ENCODE measurements at places on chromosomes 1 and 21. TPM values are rescaled to one million over a fixed set of nuclear protein-coding genes. Genes with fewer than 3 reads are reported as not detected.

DNA sequence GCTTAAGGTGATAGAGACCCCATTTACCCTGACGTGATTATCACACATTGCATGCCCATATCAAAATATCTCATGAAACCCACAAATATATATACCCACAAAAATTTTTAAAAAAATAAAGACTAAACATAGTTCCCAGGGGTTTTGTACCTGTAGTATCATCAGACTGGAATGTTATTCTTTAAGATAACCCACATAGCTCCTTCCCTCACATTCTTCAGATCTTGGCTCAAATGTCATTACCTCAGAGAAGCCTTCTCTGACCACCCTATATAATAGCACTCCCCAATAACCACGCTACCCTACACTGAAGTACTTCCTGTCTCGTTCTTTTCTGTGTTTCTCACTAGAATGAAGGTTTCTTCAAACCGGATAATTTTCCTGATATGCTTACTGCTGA lies 138.3 kb upstream of the SNX7 start:
- no peak for DNase-seq
- H3K4me1 ChIP-seq = no peaks in the 10 kb centered on the region
- no peaks in the 10 kb centered on the region for H3K27me3 ChIP-seq
- H3K36me3 ChIP-seq = no peaks in the 10 kb centered on the region

DNA sequence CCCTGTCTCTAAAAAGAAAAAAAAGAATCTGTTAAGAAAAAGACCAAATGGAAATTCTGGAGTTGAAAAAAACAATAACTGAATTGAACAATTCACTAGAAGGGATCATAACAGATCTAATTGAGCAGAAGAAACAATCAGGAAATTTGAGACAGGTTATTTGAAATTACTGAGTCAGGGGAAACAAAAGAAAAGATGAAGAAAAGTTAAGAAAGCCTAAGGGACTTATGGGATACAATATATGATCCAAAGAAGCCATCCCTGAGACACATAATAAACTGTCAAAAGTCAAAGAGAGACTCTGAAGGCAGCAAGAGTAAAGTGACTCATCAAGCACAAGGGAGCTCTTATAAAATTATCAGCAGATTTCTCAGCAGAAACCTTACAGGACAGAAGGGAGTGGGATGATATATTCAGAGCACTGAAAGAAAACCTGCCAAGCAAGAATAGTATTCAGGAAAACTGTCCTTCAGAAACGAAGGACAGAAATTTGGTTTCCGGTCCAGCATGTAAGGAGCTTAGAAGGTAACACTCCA lies 44.5 kb downstream of the SLC2A1 start:
- peaks cover 5% of the 10 kb centered on the region for H3K4me1 ChIP-seq
- H3K27ac ChIP-seq = no peak overlapping the region

DNA sequence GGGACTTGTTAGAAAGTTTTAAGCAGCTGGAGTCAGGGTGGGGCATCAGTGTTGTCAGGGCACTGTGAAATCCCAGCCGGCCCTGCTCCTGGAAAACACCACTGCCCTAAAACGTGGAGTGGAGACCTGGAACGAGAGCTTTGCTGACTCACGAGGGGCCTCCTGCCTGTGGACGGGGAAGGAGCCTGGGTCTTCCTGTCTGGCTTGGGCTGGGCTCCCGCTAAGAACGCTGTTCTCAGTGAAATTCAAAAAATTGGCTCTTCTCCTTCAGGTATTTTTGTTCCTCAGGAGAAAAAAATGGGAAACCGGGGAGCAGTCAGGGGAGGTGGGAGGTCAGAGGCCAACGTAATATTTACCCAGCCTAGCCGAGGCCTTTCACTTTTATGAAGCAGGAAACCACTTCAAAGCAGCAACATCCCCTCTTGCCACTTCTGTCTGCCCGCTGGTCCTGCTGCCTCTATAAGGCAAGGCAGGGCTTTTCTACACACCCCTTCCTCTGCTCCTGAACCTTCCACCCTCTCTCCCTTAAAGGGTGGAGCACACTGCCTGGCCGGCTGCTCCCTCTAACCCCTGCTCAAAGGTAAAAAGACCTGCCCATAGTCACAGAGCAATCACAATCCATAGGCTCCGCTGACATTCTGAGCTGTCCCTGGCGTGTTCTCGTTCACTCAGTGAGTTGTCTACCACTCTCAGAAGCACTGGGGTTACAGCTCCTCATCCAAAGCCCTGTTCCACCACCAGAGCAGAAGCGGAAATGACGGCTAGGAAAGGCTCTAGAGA lies 8.0 kb downstream of the PLXNA2 start:
- no peak for DNase-seq
- H3K4me1 ChIP-seq = peaks cover 18% of the 10 kb centered on the region
- peaks cover 31% of the 10 kb centered on the region for H3K27me3 ChIP-seq
- H3K36me3 ChIP-seq = no peaks in the 10 kb centered on the region

GRCh38 chr1:98763488-98764150 lies 102.1 kb downstream of the SNX7 start:
- H3K27ac ChIP-seq = no peak overlapping the region
- H3K36me3 ChIP-seq = no peaks in the 10 kb centered on the region
- H3K4me3 ChIP-seq = no peak overlapping the region
- DNase-seq = no peak

DNA sequence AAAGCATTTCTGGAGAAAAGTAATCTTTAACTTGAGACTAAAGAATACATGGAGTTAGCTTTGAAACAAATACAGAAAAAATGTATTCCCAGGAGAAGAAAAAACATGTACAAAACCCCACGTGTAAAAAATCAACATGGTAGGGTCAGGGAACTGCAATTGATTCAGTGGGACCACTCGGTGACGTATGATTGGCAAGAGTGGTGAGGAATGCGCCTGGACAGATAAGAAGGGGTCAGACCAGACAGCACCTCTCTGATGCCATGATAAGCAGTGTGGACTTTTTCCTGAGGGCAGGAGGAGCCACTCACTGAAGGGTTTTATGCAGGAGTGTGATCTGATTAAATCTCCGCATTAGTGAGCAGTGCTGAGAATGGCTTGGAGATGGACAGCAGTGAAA lies 142.5 kb downstream of the DAB1 start:
- H3K4me3 ChIP-seq = no peak overlapping the region
- H3K4me1 ChIP-seq = no peaks in the 10 kb centered on the region
- H3K27ac ChIP-seq = no peak overlapping the region
- DNase-seq = no peak

GLRX2 gene
- total RNA-seq = 40.4 TPM

GRCh38 chr1:183783767-183784637 lies 20.9 kb upstream of the RGL1 start:
- H3K36me3 ChIP-seq = no peaks in the 10 kb centered on the region
- no peaks in the 10 kb centered on the region for H3K27me3 ChIP-seq
- no peak overlapping the region for H3K27ac ChIP-seq
- no peak for DNase-seq

DNA sequence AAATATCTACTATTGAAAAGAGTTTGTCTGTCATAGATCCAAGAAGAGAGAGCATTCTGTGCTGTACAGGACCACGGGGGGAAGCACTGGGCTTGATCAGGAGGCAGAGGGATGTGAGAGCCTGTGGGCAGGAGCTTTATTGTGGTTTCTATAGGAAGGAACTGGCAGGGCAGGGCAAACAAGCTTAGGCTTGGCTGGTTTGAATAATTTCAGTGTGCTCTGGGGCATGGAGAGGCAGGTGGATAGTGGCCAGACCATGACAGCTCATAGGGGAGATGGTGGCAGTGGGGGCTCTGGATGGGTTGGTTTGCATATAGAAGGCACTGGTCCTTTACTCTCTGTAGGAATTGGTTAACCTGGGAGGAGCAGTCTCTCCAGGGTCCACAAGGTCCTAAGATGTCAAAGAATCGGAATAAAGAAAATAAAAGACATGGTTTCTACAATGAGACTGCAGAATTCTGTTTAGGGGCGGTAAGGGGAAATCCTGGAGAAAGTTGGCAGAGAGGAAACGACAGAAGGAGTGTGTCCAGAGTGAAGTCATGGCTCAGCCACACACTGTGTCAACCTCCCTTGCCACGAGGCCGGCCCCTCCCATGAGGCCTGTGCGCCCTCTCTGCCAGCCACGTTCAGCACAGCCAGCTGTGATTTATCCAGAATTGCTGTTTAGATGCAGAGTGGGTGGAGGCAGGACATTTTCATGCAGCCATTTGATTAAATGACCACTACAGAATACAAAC lies 81.7 kb upstream of the PGBD5 start:
- no peak overlapping the region for H3K4me3 ChIP-seq
- no peaks in the 10 kb centered on the region for H3K36me3 ChIP-seq
- no peak overlapping the region for H3K27ac ChIP-seq
- no peaks in the 10 kb centered on the region for H3K4me1 ChIP-seq
- peaks cover 12% of the 10 kb centered on the region for H3K27me3 ChIP-seq

MUL1 gene
- total RNA-seq = 20.4 TPM

GRCh38 chr1:205287767-205288559 lies 33.6 kb downstream of the NUAK2 start:
- peak; percentile 85 for DNase-seq
- peaks cover 71% of the 10 kb centered on the region for H3K4me1 ChIP-seq
- H3K36me3 ChIP-seq = no peaks in the 10 kb centered on the region
- peak overlapping the region; percentile 71 for H3K27ac ChIP-seq
- peak overlapping the region; percentile 19 for H3K4me3 ChIP-seq

TNFAIP8L2 gene
- 22.2 TPM for total RNA-seq

DNA sequence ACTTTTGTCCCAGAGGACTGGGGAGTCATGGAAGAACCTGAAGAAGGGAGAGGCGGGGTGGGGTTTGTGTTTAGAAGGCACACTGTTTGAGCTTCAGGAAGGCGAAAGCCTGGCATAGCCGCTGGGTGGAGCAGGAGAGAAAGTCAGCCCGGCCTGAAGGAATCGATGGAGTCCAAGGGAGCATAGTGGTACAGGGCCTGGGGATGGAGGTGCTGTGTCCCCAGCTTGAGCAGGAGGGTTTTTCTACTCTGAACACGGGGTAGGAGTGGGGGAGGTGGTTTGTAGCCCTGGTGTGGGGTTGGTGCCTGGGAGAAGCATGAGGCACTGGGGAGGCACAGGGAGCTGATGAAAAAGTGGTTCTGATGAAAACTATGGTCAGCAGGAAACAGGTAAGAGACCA lies 4.7 kb upstream of the CCDC24 start:
- H3K36me3 ChIP-seq = peaks cover 11% of the 10 kb centered on the region
- no peak for DNase-seq
- H3K27ac ChIP-seq = no peak overlapping the region

AQP10 gene
- not detected for total RNA-seq

GIPC2 gene
- 0.14 TPM for total RNA-seq

GRCh38 chr1:93708734-93709481 lies 27.3 kb upstream of the BCAR3 start:
- peaks cover 24% of the 10 kb centered on the region for H3K4me1 ChIP-seq
- no peak overlapping the region for H3K27ac ChIP-seq
- H3K4me3 ChIP-seq = no peak overlapping the region
- no peaks in the 10 kb centered on the region for H3K27me3 ChIP-seq
- no peak for DNase-seq

PPIAL4G gene
- not detected for total RNA-seq

DNA sequence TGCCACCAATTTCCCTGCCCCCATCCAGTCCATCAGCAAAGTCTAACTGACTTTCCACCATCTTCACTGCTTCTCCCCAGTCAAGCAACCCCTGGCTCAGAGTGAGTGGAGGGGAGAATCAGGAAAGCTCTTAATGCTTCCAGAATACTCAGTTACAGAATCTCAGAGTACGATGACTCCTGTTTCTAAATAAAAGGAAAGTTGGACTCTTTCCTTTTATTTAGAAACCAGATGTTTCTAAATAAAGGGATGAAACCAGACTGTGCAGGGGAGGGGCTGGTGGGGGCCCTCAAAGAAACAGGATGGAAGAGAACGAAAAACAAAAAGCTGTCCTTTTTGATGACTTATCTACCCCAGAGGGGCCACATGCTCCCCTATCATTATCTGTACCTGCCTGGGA lies 85.2 kb upstream of the PPM1J start:
- DNase-seq = no peak
- no peaks in the 10 kb centered on the region for H3K36me3 ChIP-seq
- H3K4me1 ChIP-seq = peaks cover 3% of the 10 kb centered on the region
- H3K4me3 ChIP-seq = no peak overlapping the region
- H3K27me3 ChIP-seq = peaks cover 1% of the 10 kb centered on the region
- no peak overlapping the region for H3K27ac ChIP-seq

DNA sequence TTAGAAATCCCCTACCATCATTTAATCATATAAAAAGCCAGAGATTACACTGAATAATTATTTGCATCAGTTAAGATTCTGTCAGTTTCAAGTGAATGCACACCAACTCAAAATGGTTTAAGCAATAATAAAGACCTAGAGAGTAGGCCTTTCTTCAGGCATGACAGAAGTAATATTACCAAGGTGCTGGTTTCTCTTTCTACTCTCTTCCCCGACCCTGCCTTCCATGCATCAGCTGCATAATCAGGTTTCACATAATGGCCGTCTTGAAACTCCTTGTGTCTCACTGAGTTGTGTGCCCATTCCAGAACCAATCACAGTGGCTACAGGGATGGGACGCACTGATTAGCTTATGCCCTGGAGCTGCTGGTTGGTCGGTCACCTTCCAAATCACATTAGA lies 103.5 kb upstream of the SERTAD4 start:
- DNase-seq = no peak
- H3K4me3 ChIP-seq = no peak overlapping the region
- peaks cover 5% of the 10 kb centered on the region for H3K27me3 ChIP-seq
- H3K36me3 ChIP-seq = no peaks in the 10 kb centered on the region
- no peaks in the 10 kb centered on the region for H3K4me1 ChIP-seq

GRCh38 chr1:229756666-229757065 lies 130.6 kb downstream of the URB2 start:
- peaks cover 10% of the 10 kb centered on the region for H3K4me1 ChIP-seq
- no peak overlapping the region for H3K27ac ChIP-seq
- no peaks in the 10 kb centered on the region for H3K36me3 ChIP-seq
- no peaks in the 10 kb centered on the region for H3K27me3 ChIP-seq

PIGR gene
- total RNA-seq = 0.10 TPM

Measured in activated naive CD8-positive, alpha-beta T cell treated with anti-CD3 and anti-CD28 coated beads for 36 hours (primary cell).